HS-27A (cell line): ENCODE measurements at places on chromosomes 12 and 14.

- no peak for DNase-seq
These were observed 7.3 kb downstream of the TESC start for GRCh38 chr12:117091758-117092510.

DNA sequence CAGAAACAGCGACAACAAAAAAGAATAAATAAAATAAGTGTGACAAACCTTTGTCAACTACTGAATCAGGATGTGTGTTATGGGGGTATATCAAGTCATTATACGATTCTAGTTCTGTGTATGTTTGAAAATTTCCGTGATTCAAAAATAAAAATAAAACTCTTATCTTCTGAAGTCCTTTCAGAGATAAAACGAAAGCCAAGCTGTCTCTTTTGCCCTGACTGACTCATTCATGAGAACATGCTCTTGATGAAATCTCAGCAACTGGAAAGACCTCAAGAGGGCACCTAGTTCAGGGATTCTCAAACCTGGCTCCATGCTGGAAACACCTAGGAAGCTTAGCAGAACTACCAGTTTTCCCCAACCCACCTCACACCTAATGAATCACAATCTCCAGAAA lies 9.2 kb downstream of the FOXN3 start:
- DNase-seq: no peak

GRCh38 chr14:59274991-59275391 lies 86.5 kb downstream of the DAAM1 start:
- no peak for DNase-seq

DNA sequence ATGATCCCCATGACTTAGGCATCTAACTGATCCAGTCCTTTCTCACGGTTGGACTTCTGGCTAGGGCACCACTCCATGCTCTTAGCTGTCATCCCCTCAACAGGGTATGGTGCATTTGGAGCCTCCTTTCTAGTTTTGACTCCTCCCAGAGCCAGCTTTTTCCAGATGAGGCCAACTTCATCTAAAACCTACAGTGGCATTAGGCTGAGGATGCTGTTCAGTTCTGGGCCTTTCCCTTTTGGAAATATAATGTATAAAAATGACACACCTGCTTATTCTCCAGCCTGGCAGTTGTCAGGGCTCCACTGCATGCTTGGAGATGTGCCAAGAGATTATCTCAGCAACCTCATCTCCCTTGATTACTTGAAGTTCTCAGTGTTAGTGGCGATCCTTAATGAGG lies 239.7 kb downstream of the EMP1 start:
- no peak for DNase-seq

DNA sequence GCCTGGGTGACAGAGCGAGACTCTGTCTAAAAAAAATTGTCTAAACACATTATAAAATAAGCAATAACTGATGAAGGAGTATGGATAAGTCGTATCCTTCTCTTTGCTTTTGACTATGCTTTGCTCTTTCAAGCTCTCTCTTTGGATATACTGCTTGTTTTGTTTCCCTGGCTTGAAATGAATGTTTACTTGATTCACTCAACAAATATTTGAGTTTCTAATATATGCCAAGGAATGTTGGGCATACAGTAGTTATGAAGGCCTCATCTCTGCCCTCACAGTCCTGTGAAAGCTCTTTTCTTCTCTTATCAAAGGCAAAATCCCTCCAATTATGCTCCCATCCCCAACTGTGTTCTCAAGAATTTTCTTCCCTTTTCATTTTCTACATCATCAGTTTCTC lies 123.5 kb downstream of the PTPRR start:
- no peak for DNase-seq

DNA sequence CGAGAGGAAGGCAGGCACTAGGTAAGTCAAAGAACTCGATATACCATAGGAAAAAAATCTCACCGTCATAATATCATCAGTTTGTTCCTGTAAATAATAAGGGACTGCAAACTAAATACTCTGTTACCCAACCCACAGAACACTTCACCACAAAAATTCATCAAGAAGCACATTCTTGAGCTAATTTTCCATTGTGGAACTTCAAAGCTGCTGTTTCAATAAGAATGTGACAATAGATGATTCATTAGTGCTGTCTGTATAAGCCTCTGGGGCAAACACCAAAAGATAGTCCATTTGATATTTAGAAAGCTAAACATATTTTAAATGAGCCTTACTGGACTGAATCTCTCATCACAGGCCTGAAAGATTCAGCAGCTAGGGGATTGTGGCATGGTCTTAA lies 219.4 kb downstream of the KSR2 start:
- DNase-seq: no peak

- DNase-seq: no peak
These were observed 39.9 kb upstream of the DHRS7 start for GRCh38 chr14:60204843-60205774.

DNA sequence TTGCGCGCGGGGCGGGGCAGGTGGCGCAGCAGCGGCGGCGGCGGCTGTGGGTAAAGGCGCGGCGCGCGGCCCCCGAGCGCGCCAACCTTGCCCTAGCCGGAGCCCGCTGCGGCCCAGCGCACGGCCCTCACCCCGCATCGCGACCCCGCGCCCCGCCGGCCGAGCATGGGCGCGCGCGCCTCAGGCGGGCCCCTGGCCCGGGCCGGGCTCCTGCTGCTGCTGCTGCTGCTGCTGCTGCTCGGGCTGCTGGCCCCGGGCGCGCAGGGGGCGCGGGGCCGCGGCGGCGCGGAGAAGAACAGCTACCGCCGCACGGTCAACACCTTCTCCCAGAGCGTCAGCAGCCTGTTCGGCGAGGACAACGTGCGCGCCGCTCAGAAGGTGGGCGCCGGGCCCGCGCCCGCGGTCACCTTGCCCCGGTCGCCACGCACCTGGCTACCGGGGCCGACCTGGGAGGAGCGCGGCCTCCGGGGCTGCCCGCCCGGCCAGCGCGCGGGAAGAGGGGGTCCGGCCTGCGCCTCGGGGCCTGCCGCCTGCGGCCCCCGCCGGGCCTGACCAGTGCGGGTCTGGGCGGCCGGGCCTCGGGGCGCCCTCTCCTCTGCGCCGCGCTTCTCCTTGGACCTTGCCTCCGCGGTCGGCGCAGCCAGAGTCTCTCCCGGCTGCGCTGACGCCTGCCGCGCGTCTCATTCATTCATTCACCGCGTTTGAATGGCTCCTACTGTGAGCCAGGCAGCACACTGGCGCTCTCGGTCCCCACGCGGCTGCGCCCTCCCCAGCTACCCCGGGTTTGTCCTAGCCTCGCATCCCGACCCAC lies at the start of gene BRI3BP:
Gene BRI3BP (plus strand): TSS at position 20 of the 811 bp plus-strand sequence. CDS start 146 bp downstream, at position 166.
- DNase-seq: no peak

- DNase-seq: no peak
These were observed 19.3 kb upstream of the ETV6 start for GRCh38 chr12:11630046-11630706.

GRCh38 chr14:63535918-63536317 lies 7.3 kb downstream of the PPP2R5E start:
- DNase-seq: no peak

DNA sequence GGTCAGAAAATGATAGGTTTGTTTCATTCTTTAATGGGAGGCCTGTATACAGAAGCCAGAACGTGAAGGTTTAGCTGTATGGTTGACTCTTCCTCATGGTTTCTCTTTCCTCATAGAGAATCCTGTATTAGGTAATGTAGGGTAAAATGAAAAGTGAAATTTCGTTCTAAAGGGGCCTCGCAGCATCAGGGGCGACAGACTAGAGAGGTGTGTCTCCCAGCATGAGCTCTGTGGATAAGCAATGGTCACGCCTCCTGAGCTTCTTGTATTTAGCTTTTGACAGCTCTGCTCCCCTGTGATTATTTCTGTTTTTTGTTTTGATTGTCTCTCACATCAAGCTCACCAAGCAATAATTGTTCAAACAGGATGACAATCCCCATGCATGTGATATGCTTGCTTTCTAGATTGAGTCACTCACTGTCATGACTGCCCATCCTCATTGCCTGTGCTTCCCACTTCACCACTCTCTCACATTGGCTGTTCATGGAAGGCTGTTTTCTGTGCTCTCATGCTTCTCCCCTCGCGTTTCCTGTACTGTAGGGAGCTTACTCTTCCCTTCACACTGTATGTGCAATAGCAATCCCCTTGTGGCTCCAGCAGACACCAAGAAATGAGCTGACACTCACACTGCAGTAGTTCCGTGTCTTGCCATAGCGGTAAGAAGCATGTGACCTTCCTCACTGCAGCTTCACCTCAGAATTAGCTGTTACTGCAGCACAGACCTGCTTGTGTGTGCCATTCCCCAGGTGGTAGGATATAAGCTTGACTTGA lies 44.0 kb downstream of the RAD52 start:
- DNase-seq: no peak

DNA sequence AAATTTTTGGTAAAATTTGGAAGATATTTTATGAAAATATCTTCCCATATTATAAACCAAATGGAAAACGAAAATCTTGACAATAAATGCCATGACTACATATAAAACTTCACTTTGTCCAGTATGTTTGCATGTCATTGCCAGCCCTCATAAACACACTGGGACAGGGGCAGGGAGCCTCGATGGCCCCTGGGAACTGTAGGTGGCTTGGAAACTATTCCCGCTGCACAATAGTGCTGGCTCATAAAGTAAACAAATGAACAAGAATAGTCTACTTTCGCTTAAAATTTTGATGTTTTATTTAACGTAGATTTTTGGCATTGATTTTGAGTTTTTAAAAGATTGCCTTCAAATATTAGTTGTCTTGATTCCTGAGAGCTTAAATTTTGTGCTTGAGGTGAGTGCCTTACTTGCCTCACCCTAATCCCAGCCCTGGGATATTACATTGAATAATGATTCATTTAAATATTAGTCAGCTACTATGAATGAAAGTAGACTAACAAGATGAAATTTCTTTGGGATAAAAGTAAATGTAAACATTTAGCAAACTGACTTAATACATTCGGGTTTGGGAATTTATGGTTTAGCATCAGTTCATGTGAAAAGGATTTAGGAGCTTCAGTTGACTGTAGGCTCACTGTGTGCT lies 74.0 kb upstream of the PKP2 start:
- DNase-seq: no peak

DNA sequence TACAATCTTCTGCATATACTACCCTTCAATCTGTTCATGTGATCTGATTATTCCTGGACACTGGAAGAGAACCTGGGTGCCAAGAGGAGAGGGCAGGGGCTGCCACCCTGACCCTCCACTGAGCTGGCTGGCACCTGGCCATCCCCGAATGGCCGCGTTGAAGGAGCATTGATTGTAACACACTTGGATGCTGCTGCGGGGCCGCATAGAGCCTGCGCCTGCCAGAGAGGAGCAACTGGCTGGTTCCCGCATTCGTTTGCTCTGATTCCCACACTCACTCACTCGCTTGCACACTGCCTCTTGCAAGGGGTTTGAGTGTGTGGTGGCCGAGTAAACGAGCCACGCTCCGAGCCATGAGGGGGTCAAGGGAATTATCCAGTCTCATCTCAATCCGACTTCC lies 32.4 kb downstream of the PSEN1 start:
- DNase-seq: no peak

GRCh38 chr14:35366521-35366976 lies 38.0 kb downstream of the NFKBIA start:
- no peak for DNase-seq

- DNase-seq: no peak
These were observed 31.7 kb upstream of the RASSF3 start for GRCh38 chr12:64578566-64578965.

DNA sequence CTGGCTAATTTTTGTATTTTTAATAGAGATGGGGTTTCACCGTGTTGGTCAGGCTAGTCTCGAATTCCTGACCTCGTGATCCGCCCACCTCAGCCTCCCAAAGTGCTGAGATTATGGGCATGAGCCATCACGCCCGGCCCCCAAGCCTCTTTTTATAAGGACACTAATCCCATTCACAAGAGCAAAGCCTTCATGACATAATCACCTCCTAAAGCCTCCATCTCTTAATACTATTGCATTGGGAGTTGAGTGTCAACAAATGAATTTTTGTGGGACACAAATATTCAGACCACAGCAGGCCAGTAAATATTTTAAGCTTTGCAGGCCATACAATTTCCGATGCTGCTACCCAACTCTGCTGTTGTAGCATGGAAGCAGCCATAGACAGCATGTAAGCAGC lies 10.9 kb downstream of the RNF212B start:
- DNase-seq: no peak

DNA sequence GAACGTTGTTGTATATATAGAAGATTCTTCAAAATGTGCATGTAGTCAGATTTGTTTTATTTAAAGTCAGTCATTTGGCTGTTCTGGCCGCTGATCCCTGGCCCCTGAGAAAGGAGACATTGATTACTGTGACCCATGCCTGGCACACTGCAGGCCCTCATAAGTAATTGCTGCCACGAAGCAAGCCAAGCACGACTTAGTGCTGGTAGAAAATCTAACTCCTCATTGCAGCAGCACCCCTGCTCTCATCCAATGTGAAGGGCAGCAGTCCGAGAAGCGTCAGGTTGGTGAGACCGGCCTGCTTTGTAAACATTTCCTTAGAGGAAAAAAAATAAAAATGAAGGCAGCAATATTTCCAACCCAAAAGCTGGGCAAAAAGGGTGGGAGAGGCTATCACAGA lies 22.8 kb upstream of the TMTC2 start:
- no peak for DNase-seq

DNA sequence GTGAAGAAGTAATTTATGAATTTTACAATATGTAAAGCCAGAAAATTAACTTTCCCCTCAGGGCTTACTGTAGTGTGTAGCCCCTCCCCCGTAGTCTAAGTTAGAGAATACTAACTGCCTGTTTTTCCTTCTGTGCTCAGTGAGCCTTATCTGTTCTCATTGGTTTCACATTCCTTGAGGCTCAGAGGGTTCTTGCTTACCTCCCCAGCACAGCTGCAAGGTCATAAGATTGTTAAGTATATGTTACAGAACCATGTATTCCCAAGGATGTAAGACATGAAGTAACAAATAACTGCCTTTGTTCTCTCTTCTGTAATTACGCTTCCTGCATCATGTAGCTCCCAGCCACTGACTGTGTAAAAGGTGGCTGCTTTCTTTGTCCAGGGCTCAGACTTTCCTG lies 1351.1 kb downstream of the TMEM121 start:
- DNase-seq: no peak

DNA sequence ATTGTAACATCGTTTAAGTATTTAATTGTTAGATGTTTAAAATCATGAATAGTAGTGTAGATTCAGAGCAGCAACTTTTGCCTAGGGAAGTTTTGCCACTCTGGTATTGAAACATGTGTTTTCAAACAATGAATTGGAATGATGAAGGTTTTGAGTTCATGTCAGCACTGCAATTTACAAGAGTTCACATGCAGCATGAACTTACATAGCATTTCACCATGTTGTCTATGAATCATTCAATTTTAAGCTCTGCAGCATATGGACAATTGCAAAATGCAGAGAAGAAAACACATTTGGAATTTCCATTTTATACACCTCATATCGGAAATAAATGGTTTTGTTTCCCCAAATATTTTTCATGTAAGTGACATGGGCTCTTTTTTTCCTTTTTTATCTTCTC lies 170.7 kb upstream of the CDKN3 start:
- no peak for DNase-seq

- no peak for DNase-seq
These were observed 593 bp downstream of the UNC119B start for GRCh38 chr12:120710805-120711296.
